ENCODE measurements at places on chromosomes 13 and 19.

DNA sequence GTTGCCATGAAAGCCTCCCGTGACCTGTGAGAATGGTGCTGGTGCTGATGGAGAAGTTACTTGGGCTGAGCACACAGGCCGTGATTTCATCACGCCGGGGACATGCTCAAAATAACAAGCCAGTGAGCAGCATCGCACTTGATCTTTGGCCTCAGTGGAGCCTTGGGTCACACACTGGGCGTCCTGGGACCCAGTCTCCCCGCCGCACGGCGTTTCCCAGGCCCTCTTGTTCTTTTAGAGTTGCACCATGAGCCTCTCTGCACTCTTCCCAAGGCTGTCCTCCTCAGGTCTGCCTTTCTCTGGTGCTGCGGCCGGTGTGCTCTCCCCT is 9.5 kb upstream of the NDUFS7 start:
- DNase-seq = no peak

DNA sequence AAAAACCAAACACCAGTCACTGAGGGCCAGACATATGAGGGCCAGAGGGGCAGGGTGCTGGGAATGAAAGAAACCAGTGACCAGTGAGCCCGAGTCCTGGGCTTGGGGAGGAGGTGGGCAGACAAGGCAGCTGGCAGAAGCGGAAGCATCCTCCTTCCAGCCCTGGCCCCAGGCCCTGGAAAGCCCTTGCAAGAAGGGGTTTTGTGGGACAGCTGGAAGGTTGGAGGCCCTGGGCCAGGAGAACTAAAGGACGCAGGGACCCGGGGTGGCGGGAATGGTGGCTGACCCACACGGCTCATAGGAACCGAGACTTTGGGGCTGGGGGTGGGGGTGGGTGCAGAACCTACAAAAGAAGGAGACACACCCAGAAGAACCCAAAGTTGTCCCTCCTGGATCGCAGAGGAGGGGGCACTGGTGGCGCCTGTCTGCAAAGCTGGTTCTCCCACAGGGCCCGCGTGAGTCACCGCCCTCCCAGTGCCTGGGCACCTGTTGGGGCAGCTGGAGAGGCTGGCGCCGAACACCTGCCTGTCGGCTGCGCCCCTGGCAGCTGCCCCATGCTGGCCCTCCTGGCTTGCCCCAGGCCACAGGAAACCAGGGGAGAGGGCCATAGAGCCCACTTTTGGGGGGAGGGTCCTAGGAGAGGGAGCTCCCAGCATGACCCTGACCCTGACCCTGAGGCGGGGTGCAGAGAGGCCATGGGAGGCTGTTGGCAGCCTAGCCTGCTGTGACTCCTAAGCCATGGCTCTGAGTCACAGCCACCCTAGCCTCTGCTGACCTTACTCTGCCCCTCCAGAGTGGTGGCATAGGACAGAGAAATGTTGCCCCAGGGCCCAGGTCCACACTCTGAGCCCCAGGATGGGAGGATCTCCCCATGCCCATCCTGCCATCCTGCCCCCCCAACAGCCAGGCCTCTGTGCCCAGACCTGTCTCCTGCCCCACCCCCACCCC is 802 bp downstream of the DMPK start:
- DNase-seq = no peak

GRCh38 chr13:84910423-84910822 is 888.8 kb downstream of the SLITRK6 start:
- DNase-seq = no peak

DNA sequence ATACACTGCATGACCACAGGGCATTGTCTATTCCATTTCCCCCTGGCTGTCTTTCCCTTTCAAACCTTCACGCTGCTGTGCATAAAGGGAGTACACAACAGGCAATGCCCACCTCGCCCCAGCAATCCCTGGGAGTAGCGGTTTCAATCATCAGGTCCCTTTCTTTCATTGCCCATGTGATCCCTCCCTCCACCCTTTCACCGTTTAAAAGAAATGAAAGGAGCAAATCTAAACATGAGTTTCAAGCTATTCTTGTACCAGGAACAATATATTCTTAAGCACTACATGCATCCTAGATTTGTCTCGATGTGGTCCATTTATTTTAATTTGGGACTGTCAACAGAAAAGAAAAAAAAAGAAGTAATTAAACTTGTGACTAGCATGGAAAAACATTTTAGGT is 123.4 kb upstream of the ARGLU1 start:
- DNase-seq = no peak

DNA sequence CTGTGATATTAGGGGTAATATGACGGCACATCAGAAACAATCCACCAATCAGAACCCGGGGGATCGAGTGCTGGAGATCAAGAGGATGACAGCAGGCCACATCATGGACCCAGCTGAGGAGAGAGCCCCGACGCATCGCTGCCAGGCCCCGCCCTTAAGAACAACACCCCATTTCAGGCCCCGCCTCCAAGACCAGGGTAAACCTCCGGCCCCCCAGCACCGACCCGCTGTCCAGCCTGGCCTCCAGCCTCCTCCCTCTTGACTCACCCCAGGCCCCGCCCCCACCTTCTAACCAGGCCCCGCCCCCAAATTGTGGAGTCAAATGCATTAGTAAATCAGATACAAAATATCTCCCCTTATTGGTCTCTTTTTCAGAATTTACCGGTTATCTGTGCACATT is 4.7 kb upstream of the ZNF611 start:
- DNase-seq = no peak

GRCh38 chr19:6779206-6779605 is 6.7 kb downstream of the VAV1 start:
- no peak for DNase-seq

GRCh38 chr19:38034492-38034860 is 127.5 kb downstream of the SIPA1L3 start:
- no peak for DNase-seq

GRCh38 chr13:48235341-48236135 is 2.5 kb downstream of the ITM2B start:
- DNase-seq = no peak

- no peak for DNase-seq
Observed at GRCh38 chr19:18435178-18435841, 2.6 kb downstream of the ISYNA1 start.

DNA sequence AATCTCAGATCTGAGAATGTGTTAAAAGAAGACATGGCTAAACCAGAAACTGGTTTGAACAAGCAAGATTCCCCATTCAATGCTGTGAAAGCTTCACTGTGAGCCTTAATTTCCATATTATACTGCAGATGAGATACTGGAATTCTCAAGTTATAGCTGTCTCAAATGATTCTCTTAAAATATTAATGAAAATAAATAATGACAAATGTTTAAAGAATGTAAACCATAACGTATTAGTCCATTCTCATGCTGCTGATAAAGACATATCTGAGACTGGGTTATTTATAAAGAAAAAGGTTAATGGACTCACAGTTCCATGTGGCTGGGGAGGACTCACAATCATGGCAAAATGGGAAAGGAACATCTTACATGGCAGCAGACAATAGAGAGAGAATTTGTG is 667.8 kb downstream of the SLITRK1 start:
- no peak for DNase-seq

GRCh38 chr13:105982219-105982930 is 553.1 kb downstream of the EFNB2 start:
- no peak for DNase-seq

- DNase-seq = no peak
Observed at GRCh38 chr19:12703046-12703445, 6.6 kb upstream of the FBXW9 start.

GRCh38 chr13:79455331-79455730 is 25.6 kb upstream of the NDFIP2 start:
- DNase-seq = no peak

DNA sequence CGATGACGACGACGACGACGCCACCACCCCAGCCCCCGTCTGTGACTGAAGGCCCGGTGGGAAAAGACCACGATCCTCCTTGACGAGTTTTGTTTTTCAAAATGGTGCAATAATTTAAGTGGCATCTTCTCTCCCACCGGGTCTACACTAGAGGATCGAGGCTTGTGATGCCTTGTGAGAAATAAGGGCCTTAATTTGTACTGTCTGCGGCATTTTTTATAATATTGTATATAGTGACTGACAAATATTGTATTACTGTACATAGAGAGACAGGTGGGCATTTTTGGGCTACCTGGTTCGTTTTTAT is 2.5 kb downstream of the KLF2 start:
- no peak for DNase-seq

DNA sequence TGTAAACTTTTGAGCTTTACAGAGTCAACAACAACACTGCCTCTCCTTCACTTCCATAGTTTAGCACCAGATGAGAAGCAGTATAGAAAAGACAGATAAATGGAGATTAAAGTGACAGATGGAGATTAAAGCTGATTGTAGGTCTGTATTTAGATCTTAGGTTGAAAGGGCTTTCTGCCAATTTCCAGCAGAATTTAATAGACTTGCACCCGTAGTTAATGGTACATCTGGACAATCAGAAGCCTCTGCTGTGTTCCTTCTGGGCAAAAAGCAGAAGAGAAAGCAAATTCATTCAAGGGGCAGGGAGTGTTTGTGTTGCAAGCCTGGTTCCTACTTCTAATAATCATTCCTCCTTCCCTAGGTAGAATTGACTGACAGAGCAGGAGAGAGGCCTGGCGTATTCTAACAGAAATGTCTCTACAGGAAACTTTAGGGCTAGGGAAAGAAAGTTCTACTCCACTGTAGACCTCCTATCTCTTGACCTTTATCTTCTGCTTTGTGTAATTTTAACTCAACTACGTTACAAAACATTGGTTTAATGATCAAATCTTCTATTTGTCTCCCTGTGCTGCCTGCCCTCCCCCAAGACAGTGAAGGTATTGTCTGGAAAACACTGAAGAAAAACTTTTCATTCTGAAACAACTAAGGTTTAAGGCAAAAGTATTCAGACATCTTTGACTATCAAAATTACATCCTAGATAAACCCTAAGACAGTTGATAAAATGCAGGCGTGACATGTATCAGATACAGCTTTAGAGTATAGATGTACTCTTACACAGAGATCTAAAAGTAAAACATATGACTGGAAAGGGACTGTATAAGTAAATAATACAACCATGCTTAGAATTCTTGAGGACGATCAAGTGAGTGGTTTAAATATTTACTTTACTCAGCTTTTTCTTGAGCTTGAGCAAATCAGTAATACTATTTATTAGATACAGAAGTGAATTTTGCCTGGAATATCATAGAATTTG is 44.4 kb downstream of the GPC6 start:
- no peak for DNase-seq

GRCh38 chr19:42175952-42176648 is 41.4 kb downstream of the DEDD2 start:
- DNase-seq = no peak

DNA sequence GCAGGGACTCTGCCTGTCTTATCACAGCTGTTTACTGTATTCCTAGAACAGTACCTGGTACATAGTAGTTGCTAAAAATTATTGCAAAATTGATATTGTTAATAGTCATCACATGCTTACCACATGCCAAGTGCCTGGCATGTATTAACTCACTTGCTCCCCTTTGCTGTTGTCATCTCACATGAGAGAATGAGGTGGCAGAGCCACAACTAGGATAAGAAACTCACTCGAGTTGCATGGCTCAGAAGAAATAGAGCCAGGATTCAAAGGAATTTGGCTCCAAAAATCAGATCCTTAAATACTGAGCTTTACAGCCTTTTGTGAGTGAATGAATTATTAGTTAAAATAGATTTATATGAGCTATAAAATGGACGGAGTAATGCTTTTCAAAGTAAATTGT is 42.6 kb downstream of the B3GLCT start:
- no peak for DNase-seq

- DNase-seq = no peak
Observed at GRCh38 chr13:23965346-23965745, 68.0 kb upstream of the C1QTNF9B start.

- DNase-seq = no peak
Observed at GRCh38 chr13:45773236-45773635, 71.1 kb downstream of the CBY2 start.

DNA sequence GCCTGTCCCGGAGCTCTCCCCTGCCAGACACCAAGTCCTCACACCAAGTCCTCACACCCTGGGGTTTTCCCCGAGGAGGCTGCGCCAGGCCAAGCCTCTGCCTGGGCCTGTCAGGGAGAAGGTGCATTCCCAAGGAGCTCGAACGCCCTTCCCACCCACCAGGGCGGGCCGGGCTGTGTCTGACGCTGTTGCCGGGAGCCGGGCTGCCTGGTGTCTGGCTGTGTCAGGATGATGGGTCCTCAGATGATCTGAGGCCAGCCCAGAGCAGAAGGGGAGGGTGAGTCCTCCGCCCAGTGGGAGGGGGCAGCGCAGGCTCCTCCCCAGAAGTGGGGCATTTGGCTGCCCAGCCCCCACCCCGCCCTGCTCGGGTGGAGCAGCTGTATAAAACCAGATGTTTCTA is 2.3 kb upstream of the HAS1 start:
- DNase-seq = no peak

GRCh38 chr13:98528663-98529064 is 48.2 kb downstream of the STK24 start:
- DNase-seq = no peak

DNA sequence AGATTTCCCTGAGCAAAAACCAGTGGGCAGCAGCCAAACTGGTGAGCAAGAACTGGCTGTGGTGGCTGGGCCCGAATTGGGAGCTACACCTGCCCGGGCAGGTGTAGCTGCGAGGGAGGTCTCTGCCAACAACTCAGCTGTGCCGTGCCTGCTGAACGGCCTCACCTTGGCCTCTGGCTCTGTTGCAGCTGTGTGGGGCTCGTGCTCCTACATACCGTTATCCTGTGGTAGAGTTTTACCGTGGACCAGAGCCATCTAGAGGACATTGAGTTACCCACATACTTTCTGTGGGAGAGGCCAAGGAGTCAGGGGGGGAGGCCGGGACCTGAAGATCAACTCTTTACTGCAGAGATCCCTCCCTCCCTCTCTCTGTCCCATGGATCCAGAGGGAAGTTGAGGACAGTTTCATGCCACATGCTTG is 113.2 kb downstream of the TM9SF2 start:
- no peak for DNase-seq

- DNase-seq = no peak
Observed at GRCh38 chr13:48158290-48158689, 63.4 kb upstream of the MED4 start.

- no peak for DNase-seq
Observed at GRCh38 chr19:44640518-44640917, 3.2 kb upstream of the PVR start.

DNA sequence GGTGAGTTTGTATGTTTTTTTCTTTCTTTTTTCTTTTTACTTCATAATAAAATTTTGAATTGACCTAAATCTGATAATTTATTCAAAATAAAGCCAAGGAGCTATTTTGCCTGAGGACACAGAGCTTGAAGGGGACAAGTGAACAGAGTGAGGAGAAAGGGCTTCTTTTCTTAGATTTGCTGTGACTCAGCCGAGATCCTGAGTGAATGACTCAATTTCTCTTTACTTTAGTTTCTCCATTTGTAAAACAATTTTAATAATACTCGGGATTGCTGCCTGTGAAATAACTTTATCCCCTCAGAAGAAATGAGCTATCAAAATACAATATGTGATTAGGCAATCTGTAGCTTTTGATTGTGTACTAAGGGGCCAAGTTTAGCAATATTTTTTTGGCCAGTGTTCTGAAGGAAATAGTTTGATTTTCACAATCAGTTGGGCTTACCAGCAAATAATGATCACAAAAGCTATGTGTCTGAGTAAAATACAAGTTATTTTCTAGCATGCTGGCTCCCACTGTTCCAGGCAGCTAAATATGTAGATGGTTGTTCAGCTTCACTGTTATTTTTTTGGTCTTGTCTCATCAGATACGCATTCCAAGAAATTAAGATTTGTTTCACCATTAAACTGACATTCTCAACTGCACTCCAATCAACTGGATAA is 437.5 kb downstream of the FGF9 start:
- DNase-seq = no peak

- DNase-seq = no peak
Observed at GRCh38 chr13:48655291-48655690, 1.6 kb downstream of the CYSLTR2 start.

Measured in stimulated activated CD8-positive, alpha-beta memory T cell treated with anti-CD3 and anti-CD28 coated beads, Interleukin-2, amount 100 ng/mL, for 1 hour (primary cell).